ENCODE measurements at places on chromosomes 2 and 18.

GRCh38 chr2:202841090-202841867 is 30.3 kb downstream of the ICA1L start:
- DNase-seq = no peak

- DNase-seq = no peak
Observed at GRCh38 chr18:36066686-36067054, 689 bp downstream of the RPRD1A start.

GRCh38 chr2:20436716-20437470 is 10.0 kb upstream of the RHOB start:
- no peak for DNase-seq

DNA sequence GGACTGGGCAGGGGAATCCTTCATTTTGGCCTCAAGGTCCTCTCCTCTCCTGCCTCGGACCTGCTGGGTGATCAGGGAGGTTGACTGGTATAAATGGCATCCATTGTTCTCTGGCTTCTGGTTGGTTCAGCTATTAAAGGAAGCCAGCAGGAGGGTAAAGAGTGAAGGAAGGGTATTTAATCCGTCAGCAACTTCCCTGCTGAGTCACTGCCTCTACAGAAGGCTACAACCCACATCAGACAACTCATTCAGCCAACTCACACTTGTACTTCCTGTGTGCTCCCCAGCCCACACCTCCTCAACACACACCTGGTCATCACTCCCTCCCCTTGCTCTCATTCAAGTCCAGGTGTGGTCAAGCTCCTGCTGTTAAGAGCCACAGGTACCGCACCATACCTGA is 68.3 kb upstream of the MRPS9 start:
- DNase-seq = no peak

DNA sequence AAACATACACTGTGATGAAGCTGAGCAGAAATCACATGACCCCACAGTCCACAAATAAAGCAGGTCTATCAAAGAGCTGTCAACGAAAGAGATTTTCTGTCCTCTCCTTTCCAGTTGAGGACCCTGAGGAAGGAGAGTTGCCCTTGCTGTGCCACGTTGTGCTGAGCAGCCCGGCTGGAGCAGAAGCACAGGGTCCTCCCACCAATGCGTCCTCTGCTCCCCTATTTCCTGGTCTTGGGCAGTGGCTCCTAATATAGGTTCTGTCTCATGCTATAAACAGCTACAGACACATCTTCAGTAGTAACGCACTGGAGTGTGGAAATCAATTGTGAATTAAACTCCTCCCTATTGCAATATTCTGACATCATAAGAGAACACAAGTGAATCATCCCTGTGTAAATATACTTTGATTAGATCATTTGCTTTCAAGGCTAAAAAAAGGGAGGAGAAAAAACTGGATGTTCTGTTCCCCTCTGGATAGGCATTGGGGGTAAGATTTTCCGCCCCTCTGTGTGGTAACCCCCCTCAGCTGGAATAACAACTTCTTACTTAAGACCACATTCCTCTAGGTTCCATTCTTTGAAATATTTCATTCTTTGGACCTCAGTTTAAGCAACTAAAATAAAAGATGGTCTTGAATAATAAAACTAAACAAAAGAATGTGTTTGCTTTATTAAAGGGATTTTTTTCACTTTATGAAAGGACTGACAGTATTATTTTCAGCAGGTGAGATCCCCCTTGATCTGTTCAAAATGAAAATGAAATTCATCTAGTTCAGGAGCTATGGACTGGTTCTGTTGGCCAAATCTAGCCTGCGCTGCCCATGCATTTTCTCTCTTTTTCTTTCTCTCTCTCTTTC is 8.3 kb upstream of the RHOB start:
- DNase-seq = no peak

DNA sequence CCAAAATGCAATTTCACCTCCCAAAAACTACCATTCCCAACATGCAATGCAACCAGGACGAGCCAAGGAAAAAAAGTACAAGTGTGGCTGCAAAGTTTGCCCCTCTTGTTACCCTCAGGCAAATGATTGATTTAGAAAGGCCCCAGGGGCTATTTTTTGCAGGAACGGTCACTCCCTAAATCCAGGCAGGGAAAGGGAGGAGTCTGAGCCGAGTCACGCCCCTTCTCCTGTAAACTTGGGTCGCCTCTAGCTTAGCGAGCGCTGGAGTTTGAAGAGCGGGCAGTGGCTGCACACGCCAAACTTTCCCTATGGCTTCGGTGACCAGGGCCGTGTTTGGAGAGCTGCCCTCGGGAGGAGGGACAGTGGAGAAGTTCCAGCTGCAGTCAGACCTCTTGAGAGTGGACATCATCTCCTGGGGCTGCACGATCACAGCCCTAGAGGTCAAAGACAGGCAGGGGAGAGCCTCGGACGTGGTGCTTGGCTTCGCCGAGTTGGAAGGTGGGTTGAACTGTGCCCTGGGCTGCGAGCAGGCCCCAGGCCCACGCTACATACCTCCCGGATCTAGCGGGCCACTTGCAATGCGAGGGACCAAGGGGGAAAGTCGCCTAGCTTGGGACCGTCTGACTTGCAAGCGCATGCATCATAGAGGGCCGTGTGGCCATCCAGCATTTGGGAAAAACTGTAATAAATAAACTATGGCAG is at the start of gene GALM:
Gene GALM, plus strand, starts transcription at position 261 of the 702 bp plus-strand sequence. Its CDS starts 48 bp downstream, at position 309.
- no peak for DNase-seq

- DNase-seq = no peak
Observed at GRCh38 chr2:219445220-219445640, 10.6 kb downstream of the SPEG start.

- DNase-seq = no peak
Observed at GRCh38 chr18:50138181-50139064, 56.5 kb downstream of the MYO5B start.

- no peak for DNase-seq
Observed at GRCh38 chr2:7030810-7031209, 113.6 kb downstream of the RNF144A start.

GRCh38 chr2:176085861-176086771 is 2.4 kb upstream of the EVX2 start:
- no peak for DNase-seq

GRCh38 chr2:3462493-3463104 is 56.7 kb downstream of the ADI1 start:
- DNase-seq = no peak

- no peak for DNase-seq
Observed at GRCh38 chr2:108616751-108617161, 82.5 kb downstream of the LIMS1 start.

GRCh38 chr2:74419345-74419744 is 2.1 kb downstream of the C2orf81 start:
- DNase-seq = no peak

- DNase-seq = no peak
Observed at GRCh38 chr18:27665264-27665799, 480.2 kb upstream of the CHST9 start.

Data from anterior cingulate cortex (tissue), 58 donors.